ENCODE measurements at places on chromosomes 2 and 18.
A peak's percentile ranks its signal among the peaks of the same experiment; 100 is the strongest.

DNA sequence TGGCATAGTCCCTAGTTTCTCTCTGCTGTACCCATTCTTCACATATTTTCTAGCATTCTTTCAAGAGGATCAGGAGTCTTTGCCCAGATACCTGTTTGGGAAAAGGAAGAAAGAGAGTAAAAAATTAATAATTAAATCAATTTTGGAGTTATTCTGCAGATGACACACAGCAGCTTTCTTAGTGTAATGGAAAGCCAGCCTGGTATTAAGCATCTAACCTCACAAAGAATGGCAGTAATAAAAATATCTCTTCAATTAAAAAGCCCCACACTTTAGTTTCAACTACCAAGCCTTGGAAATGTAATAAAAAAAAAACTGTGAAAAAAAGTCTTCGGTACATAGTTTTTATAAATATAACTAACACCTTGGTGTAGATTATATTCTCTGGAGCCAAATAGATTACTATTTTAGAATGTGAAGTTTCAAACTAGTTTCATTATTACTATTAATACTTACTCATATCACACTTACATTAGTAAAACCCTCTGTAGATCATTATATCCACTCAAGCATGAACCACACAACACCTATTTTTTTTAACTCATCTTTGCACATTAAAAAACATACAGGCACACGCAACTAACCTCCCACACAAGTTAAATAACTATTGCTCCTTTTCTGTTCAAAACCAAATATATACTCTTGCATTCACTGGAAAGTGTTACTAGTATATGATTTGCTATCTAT, 90.9 kb downstream of the GPD2 start:
- peaks cover 9% of the 10 kb centered on the region for H3K4me1 ChIP-seq
- H3K4me3 ChIP-seq: no peak overlapping the region
- H3K27me3 ChIP-seq: no peaks in the 10 kb centered on the region
- H3K36me3 ChIP-seq: peaks cover 3% of the 10 kb centered on the region
- no peak overlapping the region for H3K27ac ChIP-seq

DNA sequence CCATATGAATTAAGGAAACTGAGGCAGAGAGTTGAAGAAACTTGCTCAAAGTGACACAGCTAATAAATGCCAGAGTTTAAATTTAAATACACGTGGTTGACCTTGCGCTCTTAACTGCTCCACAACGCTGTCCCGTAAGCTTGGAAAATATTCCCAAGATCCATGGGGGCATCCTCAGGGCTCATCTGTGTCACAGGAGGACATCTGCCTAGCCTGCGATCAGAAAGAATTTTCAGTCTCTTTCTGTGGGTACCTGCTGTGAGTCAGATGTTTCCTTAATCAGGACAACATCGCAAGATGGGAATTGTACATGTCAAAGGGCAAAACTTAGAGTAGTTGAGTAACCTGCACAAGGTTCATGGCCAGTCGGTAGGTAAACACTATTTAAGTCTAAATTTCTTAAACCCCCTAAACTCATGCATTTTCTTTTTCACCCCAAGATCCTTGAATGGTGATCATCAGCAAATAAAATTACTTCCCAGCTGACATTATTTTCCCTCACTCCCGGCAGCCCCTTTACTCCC, 1.4 kb downstream of the CMPK2 start:
- H3K4me1 ChIP-seq: peaks cover 17% of the 10 kb centered on the region
- H3K27me3 ChIP-seq: no peaks in the 10 kb centered on the region
- no peak for DNase-seq
- H3K4me3 ChIP-seq: peak overlapping the region; percentile 72
- H3K27ac ChIP-seq: no peak overlapping the region

DNA sequence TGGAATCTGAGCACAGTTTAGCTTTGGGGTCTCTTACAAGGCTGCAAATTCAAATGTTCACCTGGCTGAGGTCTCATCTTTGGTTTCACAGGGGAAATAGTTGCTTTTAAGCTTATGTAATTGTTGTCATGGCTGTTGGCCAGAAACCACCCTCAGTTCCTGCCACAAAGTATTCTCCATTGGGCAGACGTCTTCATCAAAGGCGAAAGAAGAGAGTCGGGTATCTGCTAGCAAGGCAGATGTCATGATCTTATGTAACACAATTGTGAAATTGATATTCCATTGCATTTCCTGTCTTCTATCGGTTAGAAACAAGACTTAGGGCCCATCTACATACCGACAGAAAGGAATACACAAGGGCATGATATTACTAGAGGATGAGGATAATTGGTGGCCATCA, 816.2 kb downstream of the MBD2 start:
- H3K27me3 ChIP-seq: no peaks in the 10 kb centered on the region
- no peak overlapping the region for H3K27ac ChIP-seq
- H3K36me3 ChIP-seq: no peaks in the 10 kb centered on the region
- H3K4me1 ChIP-seq: no peaks in the 10 kb centered on the region
- no peak for DNase-seq
- no peak overlapping the region for H3K4me3 ChIP-seq

- peak overlapping the region; percentile 17 for H3K4me3 ChIP-seq
- no peaks in the 10 kb centered on the region for H3K36me3 ChIP-seq
- peaks cover 10% of the 10 kb centered on the region for H3K27me3 ChIP-seq
- H3K4me1 ChIP-seq: peaks cover 10% of the 10 kb centered on the region
- DNase-seq: peak; percentile 57
Observed at GRCh38 chr2:226423498-226423960, 376.1 kb downstream of the IRS1 start.

- H3K4me3 ChIP-seq: peak overlapping the region; percentile 89
- DNase-seq: no peak
- H3K4me1 ChIP-seq: peaks cover 58% of the 10 kb centered on the region
- peak overlapping the region; percentile 93 for H3K27ac ChIP-seq
- H3K27me3 ChIP-seq: no peaks in the 10 kb centered on the region
- H3K36me3 ChIP-seq: peaks cover 25% of the 10 kb centered on the region
Observed at GRCh38 chr2:98607104-98607503, 1.2 kb downstream of the COA5 start.

- no peak overlapping the region for H3K27ac ChIP-seq
- peaks cover 27% of the 10 kb centered on the region for H3K4me1 ChIP-seq
- H3K36me3 ChIP-seq: peaks cover 31% of the 10 kb centered on the region
- DNase-seq: no peak
- H3K4me3 ChIP-seq: no peak overlapping the region
- H3K27me3 ChIP-seq: no peaks in the 10 kb centered on the region
Observed at GRCh38 chr2:119788752-119789151, 29.0 kb downstream of the PTPN4 start.

All from activated naive CD4-positive, alpha-beta T cell treated with anti-CD3 and anti-CD28 coated beads for 36 hours (primary cell).